ENCODE measurements at places on chromosomes 1 and 21. TPM values are rescaled to one million over a fixed set of nuclear protein-coding genes. Genes with fewer than 3 reads are reported as not detected.

Gene GBP4
- 60.6 TPM for total RNA-seq

Gene S1PR1
- total RNA-seq, result 135 TPM

DNA sequence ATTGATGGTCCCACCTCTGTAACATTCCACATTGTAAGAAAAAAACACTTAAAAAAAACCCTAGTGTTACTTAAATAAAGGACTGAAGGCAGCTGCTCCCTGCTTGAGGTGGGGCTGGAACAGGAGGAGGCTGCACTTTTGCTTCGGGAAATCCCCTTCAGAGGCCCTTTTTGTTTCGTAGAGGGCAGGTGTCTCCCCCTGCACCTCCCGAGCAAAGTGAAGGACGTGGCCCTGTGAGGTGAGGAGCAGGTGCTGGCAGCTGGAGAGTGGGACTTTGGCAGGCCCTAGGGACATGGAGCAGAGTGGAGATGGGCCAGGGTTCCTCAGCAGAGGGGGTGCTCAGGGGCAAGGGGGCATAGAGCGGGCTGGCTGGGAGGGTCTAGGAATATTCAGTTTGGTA lies 33.4 kb upstream of the WNT4 start:
- no peak overlapping the region for H3K4me3 ChIP-seq
- peaks cover 17% of the 10 kb centered on the region for H3K27me3 ChIP-seq
- no peak overlapping the region for H3K27ac ChIP-seq
- H3K4me1 ChIP-seq, result peaks cover 38% of the 10 kb centered on the region

DNA sequence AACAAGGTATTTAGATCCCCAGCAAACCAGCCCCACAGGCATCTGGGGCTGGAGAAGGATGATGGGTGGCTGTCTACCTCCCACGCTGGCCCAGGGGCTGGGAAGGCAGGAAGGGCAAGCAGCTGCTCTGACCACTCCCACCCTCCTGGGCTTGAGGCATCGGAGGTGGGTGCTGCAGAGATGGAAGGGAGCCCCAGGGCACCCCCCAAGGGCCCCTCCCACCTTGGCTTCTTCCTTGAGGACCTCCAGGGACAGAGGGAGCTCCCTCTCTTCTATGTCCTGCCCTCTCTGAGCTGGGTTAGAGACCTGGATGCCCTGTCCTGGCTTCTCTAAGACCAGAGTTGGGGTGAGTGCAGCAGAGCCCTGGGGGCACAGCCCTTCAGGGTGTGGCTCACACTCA lies 3.1 kb downstream of the CD52 start:
- H3K27ac ChIP-seq, result no peak overlapping the region
- peaks cover 64% of the 10 kb centered on the region for H3K4me1 ChIP-seq
- H3K4me3 ChIP-seq, result peak overlapping the region; percentile 74
- peaks cover 6% of the 10 kb centered on the region for H3K36me3 ChIP-seq
- no peak for DNase-seq
- H3K27me3 ChIP-seq, result no peaks in the 10 kb centered on the region

- DNase-seq, result no peak
- H3K4me1 ChIP-seq, result peaks cover 15% of the 10 kb centered on the region
- no peaks in the 10 kb centered on the region for H3K36me3 ChIP-seq
- H3K27ac ChIP-seq, result no peak overlapping the region
These were observed 9.0 kb upstream of the ARID1A start for GRCh38 chr1:26686795-26687194.

Data from activated T-cell treated with anti-CD3 and anti-CD28 coated beads, Interleukin-2, amount 50 U/mL, for 72 hours (primary cell).